ENCODE measurements at places on chromosomes 2 and 18.

DNA sequence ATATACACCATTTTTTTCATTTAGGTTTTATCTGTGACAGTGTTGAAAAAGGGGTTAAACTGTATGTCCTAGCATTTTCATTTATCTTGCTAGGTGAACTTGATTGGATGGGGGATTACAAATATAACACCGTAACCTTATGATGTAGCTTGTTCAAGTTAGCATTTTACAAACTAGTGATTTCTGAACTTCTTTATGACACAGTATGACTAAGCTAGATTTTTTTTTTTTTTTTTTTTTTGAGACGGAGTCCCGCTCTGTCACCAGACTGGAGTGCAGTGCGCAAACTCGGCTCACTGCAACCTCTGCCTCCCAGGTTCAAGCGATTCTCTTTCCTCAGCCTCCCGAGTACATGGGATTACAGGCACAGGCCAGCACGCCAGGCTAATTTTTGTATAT is 47.1 kb downstream of the KCMF1 start:
- DNase-seq = peak; percentile 58

GRCh38 chr2:138296365-138296764 is 205.2 kb upstream of the SPOPL start:
- DNase-seq = no peak

- DNase-seq = no peak
Measured at GRCh38 chr2:208047840-208048239, 22.5 kb upstream of the PLEKHM3 start.

DNA sequence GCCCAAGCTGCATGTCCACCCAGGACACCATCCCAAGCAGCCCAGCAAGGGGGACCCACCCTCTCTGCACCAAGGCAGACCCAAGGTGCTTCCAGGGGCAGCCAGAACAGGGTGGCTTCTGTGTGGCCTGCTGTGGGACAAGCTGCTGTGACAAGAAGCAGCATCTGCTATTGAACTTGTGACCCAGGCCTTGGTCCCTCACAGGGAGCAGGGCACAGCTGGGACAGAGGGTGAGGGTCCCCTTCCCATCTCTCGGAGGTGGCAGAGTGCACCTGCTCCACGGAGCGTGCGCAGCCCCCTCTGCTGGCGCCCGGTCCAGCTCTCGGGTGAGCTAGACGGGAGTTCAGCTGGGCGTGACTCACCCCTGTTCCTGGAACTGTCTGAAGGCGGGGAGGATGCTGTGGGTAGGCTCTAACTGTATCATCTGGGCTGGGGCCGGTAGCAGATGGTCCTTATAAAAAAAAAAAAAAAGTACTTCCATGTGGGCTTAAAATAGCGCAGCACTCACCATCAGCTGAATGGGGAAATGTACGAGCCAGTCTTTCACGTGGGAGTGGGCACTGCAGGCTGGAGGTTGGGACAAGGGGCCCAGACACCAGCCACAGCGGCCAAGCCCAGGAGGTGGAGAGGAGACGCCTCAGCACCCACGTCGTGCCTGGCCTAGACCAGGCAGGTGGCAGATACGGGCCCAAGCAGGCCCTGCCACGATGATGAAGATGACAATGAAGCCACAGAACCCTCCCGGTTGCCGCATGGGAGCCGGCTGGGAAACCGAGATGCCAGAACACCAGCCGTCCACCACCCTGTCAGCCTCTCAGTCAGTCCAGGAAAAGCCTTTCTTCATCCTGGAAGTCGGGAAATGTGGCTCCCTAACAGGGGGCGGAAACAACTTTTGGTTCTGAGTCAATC is 136.8 kb upstream of the ID2 start:
- DNase-seq = peak; percentile 97

- no peak for DNase-seq
Measured at GRCh38 chr2:45224321-45224992, 215.2 kb upstream of the SIX2 start.

GRCh38 chr2:181348107-181348837 is 108.9 kb upstream of the ITGA4 start:
- no peak for DNase-seq

- no peak for DNase-seq
Measured at GRCh38 chr2:120656273-120656950, 79.3 kb upstream of the GLI2 start.

DNA sequence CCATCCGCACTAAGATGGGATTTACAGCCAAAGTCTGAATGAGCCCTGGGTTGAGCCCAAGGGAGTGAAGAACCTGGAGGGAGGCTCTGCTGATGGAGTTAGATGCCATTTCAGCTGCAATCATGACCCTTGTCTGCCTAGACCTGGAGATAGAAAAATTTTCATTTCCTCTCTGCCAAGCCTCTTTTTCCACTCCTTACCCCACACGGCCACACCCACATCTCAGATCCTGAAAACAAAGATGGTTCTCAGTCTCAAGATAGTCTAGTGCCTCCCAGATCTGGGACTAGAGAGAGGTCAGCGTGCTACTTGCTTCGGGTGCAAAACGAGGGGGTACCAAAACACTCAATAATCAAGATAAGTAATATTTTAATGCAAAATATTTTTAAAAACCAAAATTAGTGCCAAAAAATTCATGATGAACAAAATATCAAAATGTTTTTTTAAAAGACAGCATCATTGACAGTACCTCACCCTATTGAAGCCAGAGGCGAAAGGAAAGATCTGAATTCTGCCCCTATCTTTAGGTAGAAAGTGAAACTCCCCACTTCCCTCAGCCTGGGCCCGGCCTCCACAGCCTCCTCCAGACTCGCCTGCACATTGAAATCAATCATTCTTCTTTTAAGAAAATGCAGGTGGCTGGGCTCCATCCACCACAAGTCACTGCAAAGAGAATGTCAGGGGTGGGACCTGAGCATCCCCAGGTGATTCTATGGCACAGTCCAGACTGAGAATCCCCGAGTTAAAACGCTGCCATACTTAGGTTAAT is 57.8 kb upstream of the GPR45 start:
- DNase-seq = no peak

DNA sequence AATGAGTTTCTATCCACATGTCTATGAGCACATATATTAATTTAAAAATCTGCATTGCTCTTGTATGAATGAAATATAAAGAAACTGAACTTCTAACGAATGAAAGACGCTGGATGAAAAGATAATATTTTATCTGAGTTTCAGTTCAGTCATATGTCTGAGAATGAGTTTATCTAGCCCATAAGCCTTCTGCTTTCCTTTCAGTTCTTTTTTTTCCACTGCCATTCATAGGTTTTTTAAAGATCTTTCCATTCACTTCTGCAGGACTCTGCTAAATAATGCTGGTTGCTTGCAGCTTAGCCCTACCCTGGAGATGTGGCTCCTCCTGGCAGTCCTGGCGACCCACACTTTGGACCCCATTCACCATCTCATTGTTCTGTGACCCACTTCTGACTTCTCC is 109.0 kb downstream of the BCL2 start:
- peak; percentile 46 for DNase-seq

DNA sequence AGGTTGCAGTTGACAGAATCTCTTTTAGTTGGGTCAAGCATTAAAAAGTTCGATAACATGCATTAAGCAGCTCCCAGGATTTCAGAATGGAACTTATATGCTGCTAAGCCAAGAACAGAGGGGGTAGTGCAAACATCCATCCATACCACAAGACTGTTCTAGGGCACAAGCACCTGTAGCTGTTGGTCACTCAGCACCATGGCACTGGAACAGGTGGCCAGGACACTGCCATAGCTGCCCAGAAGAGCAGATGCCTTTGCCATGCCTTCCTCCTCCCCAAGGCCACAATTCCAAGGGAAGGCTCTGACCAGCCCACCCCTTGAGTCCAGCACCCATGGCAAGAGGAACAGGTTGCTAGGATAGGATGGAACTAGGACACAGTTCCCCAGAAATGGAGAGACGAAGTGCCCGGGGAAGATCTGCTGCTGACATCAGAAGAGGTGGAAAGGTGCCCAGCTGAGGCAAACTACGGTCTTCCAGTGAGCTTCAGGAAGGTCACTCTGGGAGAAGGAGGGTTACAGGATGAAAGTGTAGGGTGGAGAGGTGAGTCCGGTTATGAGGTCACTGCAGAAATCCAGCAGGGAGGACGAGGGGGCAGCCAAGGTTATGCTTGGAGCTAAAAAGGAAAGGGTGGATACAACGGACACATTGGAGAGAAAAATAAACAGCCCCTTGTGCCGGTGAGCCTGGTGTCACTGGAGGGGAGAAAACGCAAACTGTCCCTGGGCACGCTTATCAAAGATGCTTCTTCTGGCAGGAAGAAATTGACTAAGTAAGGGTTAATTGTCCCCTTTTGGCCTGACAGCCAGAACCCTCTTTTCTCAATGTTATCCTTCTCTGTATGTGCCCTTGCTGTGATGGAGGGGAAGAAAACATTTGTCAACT is 41.9 kb downstream of the C1QL2 start:
- no peak for DNase-seq

- DNase-seq = no peak
Measured at GRCh38 chr2:128632501-128632800, 313.8 kb upstream of the HS6ST1 start.

DNA sequence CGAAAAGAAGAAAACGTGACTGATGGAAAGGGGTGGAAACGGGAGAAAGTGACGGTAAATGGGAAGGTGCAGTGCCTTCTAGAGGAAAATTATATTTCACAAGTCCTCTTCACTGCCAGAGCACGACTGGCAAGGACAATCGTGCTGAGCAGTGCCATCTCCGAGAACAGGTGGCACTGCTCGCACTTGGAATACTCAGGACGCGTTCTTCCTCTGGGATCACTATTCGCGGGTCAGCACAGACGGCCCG is 364 bp downstream of the STAT1 start:
- no peak for DNase-seq

- DNase-seq = no peak
Measured at GRCh38 chr2:228841475-228841874, 429.6 kb downstream of the PID1 start.

DNA sequence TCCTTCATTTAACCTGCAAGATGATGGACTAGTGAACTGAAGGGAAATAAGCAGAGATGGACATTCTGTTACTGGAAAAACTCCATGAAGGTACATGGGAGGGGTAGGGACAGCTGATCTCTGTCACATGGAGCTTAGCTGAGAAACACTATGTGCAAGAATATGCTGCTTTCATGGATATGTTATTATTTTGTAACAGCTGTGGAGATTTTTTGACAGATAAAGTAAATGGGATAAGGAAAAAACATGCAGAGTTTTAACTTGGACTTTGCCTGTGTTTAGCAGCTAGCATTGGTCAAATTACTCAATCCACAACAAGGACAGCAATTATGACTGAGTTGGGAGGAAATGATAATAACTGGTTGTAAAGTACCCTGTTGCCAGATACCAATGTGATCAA is 28.7 kb upstream of the HNRNPA3 start:
- DNase-seq = no peak

DNA sequence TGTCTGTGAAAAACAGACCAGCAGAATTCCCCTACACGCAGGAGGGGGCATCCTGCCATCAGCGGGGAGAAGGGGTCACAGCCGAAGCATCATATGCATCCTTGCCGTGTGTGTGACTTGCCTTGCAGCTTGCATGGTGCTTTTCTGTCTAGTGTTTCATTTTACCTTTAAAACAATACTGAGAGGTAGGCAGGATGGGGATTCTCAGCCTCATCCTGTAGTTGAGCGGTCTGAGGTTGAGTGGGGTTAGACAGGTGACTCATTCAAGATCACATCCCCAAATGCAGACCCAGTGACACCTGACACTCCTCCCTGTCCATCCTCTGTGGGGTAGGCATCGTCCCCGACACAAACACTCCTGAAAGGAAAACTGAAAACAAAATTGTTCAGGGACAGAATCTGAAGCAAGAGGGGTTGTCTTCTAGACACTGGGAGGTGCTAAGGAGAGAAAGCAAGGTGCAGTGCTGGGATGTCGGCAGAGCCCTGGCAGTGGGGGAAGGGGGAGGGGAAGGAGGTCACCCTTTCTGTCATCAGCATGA is 7.9 kb downstream of the ARL4C start:
- peak; percentile 87 for DNase-seq

DNA sequence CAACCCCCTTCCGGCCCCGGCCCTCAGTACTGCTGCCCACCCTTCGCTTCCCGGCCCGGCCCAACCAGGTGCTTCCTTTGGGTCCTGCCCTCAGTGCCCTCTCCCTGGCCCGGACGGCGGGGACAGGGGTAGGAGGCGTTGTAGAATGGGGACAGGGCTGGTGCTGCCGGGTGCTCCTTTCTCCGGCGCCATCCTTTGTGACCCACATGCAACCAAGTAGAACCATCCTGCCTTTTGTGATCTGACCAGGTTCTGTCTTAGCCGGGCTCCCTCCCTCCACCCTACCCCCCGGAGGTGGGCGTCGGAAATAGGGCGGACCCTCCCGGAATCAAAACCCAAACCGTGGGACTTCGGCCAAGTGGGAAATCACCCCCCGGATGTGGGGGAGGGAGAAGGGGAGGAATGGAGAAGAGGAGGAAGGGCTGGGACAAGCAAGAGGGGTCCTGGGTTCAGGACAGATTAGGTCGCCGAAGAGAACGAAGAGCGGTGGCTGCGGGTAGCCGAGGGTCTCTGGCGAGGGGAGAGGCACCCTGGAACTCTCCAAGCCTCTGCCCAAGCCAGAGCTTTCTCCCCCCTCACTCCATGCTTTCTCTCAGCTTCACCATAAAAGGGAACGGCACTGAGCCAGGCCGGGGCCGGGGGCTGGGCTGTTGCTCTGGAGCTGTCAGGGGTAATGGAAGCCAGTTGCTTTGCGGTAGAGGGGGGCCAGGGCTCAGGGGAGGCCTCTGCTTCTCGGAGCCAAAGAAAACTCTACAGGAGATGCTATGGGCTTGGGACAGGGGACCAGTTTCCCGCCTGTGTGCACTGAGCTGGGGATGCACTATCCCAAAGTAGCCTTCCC is 756 bp upstream of the OST4 start:
- DNase-seq = peak; percentile 38

GRCh38 chr2:143148757-143149156 is 19.5 kb downstream of the ARHGAP15 start:
- no peak for DNase-seq

DNA sequence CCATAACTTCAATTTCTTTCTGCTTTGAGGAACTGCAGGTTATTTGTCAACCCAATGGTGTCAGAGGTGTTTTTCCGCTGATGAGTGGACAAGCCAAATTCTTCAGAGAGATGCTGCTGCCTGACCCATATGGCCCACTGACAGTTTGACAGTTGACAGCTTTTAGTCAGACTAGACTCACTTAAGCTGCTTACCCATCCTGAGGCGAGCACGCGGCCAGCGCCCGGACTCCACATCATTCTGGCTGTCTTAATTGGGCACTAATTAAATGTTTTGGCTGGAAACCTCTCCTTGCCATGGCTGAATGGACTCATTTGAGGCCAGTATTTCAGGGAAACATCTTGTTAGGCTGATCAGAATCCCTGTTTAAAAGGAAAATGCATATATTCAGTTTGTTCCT is 316.1 kb upstream of the FANCL start:
- no peak for DNase-seq

DNA sequence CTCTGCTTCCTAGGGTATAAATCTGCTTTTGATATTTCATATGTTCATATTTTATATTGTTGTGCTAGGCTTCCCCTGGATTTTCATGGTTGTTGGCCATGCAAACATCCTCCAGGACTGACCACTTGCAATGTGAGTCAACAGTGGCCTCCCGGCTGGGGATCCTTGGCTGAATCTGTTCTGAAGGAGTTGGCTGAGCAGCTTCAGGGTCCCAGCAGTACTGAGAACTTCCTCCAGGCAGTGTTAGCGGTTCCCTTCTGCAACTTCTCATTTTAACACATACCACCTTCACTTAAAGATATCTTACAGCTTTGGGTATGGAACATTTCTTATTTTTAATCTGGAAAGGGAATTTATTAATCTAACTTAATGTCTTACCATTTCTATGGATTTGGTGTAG is 122.1 kb downstream of the DTNB start:
- DNase-seq = no peak
